ENCODE measurements at places on chromosomes 16 and 17.

DNA sequence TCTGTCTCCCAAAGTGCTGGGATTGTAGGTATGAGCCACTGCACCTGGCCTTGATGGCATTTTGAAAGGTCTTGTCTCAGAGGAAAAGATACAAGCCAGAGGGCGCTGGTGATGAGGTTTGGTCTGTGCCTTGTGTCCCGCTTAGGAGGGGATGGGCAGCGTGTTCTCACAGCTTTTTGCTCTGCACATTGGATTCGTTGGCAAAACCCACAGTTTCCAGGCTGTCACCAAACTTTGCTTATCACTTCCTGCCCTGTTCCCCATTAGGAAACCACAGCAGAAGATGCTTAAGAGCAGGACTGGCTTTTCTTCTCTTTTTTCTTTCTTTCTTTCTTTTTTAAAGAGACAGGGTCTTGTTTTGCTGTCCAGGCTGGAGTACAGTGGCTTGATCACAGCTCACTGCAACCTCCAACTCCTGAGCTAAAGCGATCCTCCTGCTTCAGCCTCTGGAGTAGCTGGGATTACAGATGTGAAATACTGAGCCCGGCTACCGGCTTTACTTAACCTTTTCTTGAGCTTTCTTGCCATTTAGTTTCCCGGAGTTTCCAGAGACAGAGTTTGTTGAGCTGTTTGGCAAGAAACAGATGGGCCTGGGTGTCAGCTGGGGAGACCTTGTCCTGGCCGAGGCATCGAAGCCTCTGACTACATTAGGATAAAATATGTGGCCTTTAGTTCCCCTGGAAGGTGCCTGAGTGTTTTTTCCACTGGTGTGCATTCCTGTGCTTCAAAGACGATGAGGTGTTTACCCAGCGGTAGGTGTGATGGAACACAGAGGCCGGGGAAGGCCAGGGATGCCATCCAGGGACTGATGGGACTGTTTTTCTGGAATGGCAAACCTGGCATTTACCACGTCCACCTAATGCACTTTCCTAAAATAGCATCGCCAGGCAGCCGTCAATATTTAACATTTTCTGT lies 112.9 kb downstream of the ABCC1 start:
- DNase-seq: no peak

- DNase-seq: no peak
Observed at GRCh38 chr17:40178660-40179059, 1.4 kb downstream of the RAPGEFL1 start.

- no peak for DNase-seq
Observed at GRCh38 chr16:50209546-50210265, 56.6 kb downstream of the TENT4B start.

DNA sequence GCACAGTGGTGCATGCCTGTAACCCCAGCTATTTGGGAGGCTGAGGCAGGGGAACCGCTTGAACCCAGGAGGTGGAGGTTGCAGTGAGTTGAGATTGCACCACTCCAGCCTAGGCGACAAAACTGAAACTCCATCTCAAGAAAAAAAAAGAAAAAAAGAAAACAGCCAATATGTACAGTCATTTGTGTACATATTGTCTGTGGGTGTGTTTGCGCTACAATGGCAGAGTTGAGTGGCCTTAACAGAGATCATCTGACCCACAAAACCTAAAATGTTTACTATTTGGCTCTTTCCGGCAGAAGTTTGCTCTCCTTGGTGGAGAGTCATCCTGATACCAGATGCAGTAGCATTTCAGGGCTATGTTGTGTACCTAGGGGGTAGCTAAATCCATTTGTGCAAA lies 57.9 kb downstream of the ARSG start:
- DNase-seq: no peak

DNA sequence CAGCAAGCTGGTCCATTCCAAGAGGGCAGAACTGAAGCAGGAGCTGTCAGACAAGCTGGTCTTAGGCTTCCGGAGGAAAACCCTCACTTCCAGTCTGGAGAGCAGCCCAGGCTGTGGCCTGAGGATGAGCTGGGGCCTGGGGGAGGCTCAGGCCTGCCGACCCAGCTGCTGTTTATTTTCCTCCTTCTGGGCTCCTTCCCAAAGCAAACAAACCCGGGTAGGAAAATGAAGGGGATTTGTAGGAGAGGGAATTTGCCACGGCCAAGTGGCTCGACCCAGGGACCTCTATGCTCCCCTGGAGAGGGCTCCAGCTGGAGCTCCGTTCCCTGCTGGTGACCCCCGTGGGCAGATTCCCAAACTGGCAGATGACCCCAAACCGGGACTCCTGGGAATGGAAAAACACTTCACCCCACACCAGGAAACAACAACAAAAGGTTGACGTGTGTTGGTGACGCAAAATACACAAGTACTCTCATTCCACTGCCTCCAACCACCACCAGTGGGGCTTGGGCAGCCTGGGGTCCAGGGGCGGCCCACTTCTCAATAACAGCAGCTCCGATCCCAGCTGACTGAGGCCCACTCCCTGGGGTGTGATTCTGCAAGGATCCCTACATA lies 8.8 kb downstream of the JUP start:
- DNase-seq: peak; percentile 94

- no peak for DNase-seq
Observed at GRCh38 chr16:24652209-24652712, 77.2 kb upstream of the TNRC6A start.

- DNase-seq: no peak
Observed at GRCh38 chr17:57535249-57535966, 209.7 kb downstream of the CCDC182 start.

DNA sequence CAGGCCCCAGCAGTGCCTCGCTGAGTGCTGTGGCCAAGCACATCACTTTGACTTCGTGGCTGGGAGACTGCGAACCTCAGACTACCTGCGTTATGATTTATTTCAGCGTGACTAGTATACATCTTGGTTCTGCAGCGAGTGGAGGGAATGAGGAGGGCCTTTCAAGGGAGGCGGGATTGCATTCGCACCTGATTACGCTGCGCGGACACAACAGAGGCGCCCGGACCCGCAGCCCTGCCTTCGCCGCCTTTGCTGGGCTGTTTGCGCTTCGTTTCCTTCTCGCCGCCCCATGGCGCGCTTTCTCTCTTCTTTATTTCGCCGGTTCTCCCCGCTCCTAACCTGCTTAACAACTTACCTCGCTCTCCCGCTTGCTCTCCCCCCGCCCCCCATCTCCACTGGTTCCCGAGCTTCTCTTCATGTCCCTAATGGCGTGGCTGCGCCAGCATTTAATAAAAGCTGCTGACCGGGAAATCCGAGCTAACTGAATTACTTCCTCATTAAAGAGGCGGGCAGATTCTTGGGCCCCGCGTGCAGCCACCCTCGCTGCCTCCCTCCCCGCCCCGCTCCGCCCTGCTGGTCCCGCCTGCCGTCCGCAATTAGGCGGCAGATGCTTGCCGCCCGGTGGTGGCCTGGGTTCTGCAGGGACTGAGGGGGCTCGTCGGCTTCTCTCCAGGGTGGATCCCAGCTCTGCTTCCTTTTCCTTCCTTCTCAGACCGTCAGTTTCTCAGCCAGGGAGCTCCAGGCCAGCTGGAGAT lies 257.6 kb upstream of the SDK2 start:
- DNase-seq: no peak

DNA sequence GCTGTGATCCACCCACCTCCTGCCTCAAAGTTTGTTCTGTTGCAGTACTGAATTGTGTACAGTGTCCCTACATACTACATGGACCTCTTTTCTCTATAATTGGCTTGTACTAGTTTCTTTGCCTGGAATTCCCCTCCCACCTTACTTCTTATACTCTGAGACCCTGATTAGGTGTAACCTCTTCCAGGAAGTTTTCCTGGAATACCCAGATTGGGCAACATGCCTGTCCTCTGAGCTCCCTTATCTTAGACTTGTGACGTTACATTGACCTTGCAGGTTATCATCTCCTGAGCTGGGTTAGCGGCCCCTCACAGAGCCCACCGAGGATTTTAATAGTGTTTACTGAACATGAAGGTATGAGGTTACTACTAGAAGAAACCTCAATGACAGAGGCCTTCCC lies 237.0 kb downstream of the ZNF423 start:
- no peak for DNase-seq

GRCh38 chr16:8489580-8489979 lies 100.7 kb downstream of the TMEM114 start:
- no peak for DNase-seq

- DNase-seq: no peak
Observed at GRCh38 chr17:31494259-31495021, 103.0 kb downstream of the RAB11FIP4 start.

DNA sequence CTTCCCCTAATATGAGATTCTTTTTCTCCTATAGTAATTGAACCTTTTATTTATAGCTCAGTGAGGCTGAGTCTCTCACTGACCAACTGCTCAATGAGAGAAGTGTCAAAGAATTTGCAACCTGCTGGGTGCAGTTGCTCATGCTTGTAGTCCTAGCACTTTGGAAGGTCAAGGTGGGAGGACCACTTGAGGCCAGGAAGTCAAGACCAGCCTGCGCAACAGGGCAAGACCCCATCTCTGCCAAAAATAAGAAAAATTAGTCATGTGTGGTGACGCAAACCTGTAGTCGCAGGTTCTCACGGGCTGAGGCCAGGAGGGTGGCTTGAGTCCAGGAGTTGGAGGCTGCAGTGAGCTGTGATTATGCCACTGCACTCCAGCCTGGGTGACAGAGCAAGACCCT lies 30.9 kb upstream of the CRYBA1 start:
- DNase-seq: peak; percentile 34

DNA sequence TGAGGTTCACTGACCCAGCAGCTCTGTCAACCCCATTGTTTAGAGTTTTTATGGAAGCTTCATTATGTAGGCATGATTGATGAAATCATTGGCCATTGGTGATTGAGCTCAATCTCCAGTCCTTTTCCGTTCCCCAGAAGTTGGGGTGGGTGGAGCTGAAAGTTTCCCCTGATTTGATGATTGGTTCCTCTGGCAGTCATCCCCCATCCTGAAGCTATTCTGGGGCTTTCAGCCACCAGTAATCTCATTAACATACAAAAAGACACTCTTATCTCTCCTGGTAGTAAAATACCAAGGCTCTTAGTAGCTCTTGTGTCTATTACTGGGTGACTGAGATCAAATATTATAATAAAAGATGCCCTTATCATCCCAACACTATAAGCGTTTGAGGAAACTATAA lies 67.1 kb downstream of the TANC2 start:
- no peak for DNase-seq

GRCh38 chr17:7284911-7285310 lies 3.4 kb downstream of the SLC2A4 start:
- DNase-seq: no peak

DNA sequence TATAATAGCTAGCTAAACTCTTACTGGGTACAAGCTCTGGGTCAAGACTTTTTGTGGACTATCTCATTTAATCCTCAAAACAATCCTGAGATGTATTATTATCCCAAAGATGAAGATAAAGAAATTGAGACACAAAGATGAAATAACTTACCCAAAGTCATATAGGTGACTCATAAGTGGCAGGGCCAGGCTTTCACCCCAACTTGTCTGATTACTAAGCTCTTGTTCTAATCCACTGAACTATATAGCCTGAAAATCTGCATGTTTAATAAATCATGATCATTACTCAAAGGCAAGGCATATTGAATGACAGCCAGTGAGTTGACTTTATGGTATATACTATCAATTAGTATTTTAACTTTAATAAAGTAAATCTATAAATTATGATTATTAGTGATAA lies 77.4 kb downstream of the SKAP1 start:
- DNase-seq: no peak

Measured in astrocyte of the cerebellum (primary cell).